ENCODE measurements at places on chromosomes 1 and 21.

DNA sequence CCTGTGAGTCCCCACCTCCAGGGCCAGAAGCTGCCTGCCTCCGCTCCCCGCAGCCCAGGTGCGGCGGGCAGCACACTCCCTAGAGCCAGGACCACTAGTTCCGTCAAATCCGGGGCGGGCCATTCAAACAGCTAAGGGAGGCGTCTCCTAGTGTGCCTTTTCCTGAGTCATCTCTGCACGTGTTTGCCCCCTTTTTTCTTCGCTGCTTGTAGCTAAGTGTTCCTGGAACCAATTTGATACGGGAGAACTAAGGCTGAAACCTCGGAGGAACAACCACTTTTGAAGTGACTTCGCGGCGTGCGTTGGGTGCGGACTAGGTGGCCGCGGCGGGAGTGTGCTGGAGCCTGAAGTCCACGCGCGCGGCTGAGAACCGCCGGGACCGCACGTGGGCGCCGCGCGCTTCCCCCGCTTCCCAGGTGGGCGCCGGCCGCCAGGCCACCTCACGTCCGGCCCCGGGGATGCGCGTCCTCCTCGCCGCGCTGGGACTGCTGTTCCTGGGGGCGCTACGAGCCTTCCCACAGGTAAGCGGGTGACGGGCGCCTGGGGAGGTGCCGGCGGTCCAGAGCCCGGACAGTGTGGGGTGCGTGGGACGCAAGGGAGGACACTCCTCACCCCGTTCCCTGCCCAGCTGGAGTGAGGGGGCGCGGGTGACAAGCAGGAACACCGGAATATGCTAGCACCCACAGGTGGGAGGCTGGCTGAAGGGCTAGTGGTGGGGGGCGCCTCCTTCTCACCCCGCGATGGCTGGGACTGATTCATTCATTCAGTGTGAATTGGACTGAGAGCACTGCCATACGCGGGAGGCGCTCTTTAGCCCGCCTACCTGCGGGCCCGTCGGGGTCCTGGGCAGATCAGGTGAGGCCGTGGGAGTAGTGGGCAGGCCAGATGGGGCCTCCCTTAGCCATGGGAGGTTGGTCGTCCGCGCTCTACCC, at the start of gene TNFRSF8:
TSS of gene TNFRSF8 (plus strand) at position 163 of the 932 bp plus-strand sequence. CDS start at position 459, 296 bp downstream.
- no peak for DNase-seq

GRCh38 chr1:109091078-109091838, 694 bp downstream of the TMEM167B start:
- DNase-seq, result no peak

GRCh38 chr1:20721117-20722061, 3.6 kb upstream of the KIF17 start:
- DNase-seq, result no peak

DNA sequence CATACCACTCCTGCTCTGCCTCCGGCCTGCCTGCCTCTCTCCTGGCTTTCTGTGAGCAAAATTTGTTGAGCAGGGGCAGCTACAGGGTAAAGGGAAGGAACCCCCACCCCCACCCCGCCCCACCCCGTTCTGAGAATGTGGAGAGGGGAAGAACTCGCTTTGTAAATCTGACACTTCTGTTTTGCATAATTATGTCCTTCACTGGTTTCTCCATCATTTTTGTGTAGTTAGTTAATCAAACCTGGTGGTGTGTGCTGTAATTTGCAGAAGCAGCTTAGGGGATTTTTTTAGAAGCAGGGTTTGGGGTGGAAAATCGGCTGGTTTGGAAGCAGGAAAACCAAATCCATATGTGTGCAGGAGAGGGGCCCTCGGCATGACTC, 58.1 kb upstream of the TMEM51 start:
- DNase-seq, result no peak

- no peak for DNase-seq
Measured at GRCh38 chr1:226888021-226888420, 17.6 kb downstream of the PSEN2 start.

DNA sequence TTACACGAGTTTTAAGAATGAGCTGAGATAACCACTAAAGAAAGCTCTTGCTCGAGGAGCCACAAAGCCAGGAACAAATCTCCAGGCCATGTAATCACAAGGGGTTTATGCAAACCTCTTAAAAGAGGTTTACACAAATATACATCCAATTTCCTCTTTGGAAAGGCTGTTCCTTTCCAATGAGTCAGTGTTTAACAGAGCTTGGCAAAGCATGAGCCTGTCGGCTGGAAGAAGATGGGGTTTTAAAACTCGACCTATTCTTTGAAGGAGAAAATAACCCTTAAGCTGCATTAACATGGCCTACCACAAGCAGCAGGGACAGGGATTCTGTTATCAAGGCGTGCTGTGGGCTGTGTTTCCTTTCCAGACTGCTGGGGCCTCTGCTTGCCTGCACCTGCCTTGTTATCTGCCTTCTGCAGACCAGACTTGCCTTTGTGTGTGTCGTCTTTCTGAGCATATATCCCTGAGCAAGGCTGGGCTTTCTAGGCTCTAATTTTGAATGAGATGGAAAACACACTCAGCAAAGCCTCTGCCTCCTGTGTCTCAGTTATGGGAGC, 40.6 kb upstream of the CYP2J2 start:
- no peak for DNase-seq

- no peak for DNase-seq
Measured at GRCh38 chr1:228804173-228804572, 68.9 kb downstream of the RHOU start.

DNA sequence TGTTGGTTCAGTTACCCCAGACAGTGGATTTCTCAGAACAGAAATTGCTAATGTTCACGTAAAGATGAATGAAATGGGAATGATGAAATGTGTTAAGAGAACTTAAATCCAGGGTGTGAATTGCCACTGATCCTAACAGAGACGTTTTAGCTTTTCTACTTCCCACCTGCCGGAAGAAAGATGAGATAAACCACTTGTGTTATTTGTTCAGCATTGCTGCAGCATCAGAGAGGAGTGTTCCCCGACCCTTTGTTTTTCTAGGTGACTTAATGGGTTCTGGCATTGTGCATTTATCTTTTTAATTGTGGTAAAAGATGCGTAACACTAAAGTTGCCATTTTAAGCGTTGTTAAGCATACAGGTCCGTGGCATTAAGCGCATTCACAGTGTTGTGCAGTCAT, 122.3 kb downstream of the GALNT2 start:
- no peak for DNase-seq

DNA sequence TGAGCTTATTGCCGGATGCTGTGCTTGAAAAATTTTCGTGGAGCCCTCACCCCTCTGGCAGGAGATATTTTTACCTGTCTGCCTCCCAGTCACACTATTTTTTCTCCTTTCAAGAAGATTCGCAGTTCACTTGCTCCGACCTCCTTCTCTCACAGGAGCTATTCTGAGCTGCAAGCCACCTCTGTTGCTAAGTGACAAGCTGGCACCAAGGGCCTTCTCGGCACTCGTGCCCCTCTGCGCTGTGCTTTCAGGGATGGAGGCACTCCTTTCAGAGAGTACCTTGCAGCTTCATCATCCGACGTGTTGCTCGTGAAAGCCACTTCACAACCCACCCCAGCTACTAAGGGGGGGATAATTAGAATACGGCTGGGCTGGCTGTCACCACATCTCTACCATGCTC, 11.6 kb downstream of the SLC6A17 start:
- no peak for DNase-seq

DNA sequence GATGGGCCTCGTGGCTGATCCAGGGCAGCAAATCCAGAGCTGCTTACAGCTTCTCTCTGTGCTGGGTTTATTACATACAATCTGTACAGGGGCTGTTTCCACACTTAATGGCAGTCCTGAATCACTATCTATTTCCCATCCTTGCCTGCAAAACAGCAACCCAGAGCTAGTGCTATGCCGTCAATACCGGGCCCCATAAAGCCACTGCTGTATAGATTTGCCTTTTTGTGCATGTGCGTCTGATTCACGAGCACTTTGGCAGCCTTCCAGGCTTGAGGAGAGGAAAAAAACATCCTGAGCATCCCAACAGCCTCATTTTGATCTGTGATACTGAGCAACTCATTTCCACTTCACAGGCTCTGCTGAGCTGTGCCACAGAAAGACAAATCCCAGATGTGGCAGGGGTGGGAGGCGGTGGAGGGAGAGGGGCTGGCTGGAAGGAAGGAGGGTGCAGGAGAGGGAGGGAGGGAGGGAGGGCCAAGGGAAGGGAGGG, 65.2 kb upstream of the TARBP1 start:
- peak; percentile 26 for DNase-seq

- no peak for DNase-seq
Measured at GRCh38 chr1:9792156-9793042, 31.4 kb downstream of the CLSTN1 start.

- DNase-seq, result no peak
Measured at GRCh38 chr1:110069404-110070281, 829 bp downstream of the ALX3 start.

DNA sequence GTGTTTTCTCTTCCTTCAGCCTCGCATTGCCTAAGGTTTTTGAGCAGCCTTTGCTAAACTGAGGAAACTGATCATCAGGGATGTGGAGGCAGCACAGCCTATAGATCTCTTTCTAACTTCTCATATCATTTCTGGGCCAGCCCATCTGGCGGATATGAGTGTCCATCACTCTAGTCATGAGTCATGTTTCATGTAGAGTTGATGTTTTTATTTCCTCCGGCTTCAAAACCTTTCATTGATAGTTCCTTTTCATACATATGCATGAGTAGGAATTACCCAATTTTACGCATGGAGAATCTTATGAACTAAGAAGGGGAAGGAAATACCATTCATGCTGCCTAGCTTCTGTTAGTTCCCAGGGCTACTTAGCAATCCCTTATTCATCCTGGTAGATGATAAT, 66.3 kb downstream of the SPATA46 start:
- DNase-seq, result no peak

DNA sequence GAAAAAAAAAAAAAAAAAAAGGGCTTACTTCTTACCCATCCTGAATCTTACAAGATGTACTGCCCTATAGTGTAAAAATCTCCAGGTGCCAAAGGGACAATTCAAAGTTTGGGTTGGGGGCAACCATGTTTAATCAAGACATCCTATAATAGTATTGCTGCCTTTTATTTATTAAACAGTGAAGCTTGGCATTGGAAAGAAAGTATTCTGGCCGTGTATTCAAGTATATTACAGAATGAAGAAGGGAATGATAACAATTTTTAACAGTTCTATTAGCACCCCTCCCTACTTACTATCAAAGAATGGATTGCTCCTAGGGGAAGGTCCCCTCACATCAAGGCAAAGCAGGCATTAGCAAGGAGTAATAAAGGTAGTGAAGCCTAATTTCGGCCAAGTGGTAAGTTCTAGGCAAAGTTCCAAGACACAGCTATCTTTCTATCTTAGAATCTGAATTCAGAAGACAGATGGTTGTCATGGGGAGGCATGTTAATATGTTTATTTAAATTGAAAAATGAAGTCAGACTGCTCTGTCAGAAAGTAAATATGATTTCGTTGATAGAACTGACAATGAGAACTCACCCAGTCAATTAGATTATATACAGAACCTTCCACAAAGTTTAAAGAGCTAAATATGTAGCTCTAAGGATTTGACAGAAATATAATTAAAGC, 24.6 kb downstream of the ST7L start:
- DNase-seq, result no peak

- DNase-seq, result no peak
Measured at GRCh38 chr1:12009318-12009947, 9.9 kb upstream of the MIIP start.

- DNase-seq, result no peak
Measured at GRCh38 chr1:25544243-25544764, 898 bp downstream of the LDLRAP1 start.

DNA sequence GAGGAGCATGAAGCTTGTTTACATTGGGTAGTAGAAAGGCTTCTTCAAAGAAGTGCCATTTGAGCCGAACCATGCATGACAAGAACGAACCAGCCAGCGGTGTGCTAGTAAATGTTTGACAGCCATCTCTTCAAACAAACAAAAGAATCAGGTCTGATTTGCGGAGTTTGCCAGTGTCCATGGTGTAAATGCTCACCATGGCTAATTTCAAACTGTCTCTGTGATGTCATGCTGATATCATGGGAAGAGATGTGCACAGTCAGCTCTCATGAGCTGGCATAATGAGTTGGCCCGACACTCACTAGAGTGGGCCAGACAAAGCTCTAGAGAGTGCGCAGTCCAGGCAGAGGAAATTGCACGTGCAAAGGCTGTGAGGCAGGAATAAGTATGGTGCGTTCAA, 101.1 kb downstream of the KAZN start:
- no peak for DNase-seq

DNA sequence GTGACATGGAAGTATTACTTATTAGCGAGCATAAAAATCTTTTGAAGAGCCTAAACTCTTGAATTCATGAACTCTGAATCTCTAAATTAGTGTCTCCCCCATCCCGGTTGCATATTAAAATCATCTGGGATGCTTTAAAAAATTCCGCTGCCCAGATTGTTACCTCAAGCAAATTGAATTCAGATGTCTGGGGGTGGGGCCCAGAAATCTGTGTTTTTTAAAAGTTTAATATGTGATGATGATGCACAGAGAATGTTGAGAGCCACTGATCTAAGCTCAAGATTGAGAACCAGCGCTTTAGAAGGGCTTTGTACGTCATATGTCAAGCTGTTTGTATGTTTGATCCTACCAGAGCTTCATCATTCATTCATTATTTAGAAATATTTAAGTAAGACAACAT, 446.8 kb downstream of the NUF2 start:
- no peak for DNase-seq

DNA sequence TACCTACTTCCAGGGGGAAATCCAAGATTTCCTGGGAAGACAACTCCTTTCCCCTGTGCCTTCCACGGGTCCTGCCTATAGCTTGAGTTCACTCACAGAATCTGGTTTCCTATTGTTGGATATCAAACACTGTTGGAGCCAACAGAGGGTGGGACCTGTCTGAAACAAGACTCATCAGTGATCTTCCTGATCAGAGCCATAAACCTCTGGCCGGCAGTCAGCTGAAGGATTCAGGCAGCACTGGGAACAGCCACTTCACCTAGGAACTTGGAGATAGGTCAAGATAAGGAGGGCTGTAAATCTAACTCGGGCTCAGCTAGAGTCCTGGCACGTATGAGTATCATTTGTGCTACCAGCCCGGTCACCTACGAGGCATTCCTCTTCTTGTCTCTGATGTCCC, 23.3 kb downstream of the SH3BP5L start:
- DNase-seq, result no peak

GRCh38 chr1:112589766-112590165, 29.2 kb downstream of the ST7L start:
- DNase-seq, result no peak

DNA sequence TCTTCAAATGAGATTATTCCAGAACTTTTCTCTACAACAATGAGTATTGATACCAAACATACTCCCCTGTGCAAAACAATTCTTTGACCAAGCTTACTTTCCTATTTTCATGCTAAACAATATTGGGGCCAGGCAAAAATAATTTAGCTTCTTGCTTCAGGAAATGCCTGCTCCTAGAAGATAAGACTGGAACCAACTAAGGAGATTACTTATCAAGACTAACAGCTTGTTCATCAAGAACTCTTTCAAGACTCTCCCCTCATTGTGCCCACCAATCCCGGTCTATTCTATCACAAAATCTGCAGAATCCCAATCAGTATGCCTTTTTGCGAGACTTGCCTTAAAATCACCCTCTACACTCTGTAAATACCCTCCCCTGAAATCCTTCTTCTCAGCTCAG, 536.6 kb downstream of the RWDD3 start:
- no peak for DNase-seq

GRCh38 chr1:172928412-172928811, 122.3 kb downstream of the TNFSF18 start:
- no peak for DNase-seq

All from stimulated activated CD4-positive, alpha-beta T cell treated with anti-CD3 and anti-CD28 coated beads, Interleukin-12 subunit alpha, Interleukin-12 subunit beta, amount 100 ng/mL, for 48 hours (primary cell).